ENCODE measurements at places on chromosomes 11 and 22.

DNA sequence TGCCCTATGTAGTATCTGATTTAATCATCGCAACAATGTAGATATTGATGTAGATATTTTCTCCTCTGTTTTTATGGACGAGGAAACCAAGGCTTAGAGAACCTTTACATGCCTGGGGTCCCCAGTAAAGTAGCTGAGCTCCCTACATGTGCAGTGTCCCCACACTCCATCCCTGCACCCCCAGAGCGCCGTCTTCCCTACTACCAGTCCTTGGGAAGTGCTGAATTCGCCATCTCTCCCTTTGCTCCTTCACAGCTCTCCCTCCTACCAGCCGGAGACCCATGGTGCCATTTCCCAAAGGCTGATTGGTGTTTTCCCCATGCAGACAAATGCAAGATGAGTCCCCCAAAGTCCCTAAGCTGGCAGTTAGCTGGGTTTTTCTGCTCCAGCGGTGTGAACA lies 86.0 kb downstream of the CEP164 start:
- DNase-seq, result no peak

- DNase-seq, result no peak
Measured at GRCh38 chr11:7056828-7057513, 31.8 kb upstream of the RBMXL2 start.

- no peak for DNase-seq
Measured at GRCh38 chr11:36469063-36469462, 41.0 kb downstream of the TRAF6 start.

DNA sequence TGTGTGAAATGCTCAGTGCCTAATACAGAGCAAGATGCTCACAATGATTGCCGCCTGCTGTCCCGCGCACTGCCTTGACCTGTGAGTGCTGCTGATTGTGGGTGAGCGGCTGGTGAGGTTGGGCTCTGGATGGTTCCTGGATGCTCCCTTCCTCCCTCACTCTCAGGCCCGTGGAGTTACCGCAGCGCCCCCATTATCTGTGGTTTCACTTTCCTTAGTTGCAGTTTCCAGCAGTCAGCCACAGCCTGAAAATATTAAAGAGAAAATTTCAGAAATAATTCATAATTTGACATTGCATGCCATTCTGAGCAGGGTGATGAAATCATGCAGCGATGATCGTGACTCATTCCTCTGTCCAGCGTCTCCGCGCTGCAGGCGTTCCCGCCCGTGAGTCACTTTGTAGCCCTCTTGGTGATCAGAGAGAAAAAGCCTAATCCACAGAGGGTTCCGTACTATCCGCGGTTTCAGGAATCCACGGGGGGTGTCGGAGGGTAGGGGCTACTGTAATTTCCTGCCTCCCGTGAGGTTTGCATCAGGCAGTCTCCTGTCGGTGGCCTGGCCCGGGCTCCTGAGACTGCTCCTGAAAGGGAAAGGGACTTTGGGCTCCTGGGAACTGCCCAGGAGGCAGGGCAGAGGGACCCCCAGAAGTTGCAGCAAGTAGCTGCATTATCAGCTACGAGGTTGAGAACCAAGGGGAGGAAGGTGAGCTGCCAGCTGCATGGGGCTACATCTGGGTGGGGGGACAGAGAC lies 10.6 kb downstream of the RPL3 start:
- no peak for DNase-seq

DNA sequence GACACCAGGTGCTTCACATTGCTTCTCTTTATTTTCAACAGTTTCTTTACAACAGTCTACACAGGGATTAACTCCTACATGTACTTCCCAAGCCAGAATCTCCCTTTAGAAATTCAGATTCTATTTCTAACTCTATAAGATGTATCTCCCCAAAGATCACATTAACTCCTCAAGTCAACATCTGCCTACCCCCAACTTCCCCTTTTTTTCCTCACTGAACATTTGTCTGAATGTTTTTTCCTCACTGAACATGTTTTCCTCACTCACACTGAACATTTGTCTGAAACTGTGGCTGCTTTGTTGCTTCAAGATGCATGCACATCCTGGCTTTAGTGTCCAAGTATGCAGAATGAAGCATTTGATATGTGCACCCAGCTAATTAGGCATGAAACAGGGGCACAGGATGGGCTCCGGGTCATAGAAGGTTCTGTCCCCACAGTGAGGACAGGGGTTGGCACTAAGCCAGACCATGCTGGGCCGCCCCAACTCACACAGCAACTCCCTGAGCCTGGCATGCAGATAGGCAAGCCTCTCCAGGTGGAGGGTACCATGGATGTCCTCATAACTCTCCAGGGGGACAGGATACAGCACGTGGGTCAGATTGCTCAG lies 11.3 kb downstream of the PRAME start:
- DNase-seq, result no peak
